ENCODE measurements at places on chromosomes 5 and 9. TPM values are rescaled to one million over a fixed set of nuclear protein-coding genes. Genes with fewer than 3 reads are reported as not detected.

Gene ERMP1
- 7.8 TPM for total RNA-seq

Gene STPG3
- total RNA-seq = not detected

Gene C5
- total RNA-seq = 9.3 TPM

- peaks cover 8% of the 10 kb centered on the region for H3K4me1 ChIP-seq
- no peak overlapping the region for H3K27ac ChIP-seq
- H3K27me3 ChIP-seq = no peaks in the 10 kb centered on the region
Observed at GRCh38 chr5:93675460-93676450, 65.6 kb downstream of the POU5F2 start.

DNA sequence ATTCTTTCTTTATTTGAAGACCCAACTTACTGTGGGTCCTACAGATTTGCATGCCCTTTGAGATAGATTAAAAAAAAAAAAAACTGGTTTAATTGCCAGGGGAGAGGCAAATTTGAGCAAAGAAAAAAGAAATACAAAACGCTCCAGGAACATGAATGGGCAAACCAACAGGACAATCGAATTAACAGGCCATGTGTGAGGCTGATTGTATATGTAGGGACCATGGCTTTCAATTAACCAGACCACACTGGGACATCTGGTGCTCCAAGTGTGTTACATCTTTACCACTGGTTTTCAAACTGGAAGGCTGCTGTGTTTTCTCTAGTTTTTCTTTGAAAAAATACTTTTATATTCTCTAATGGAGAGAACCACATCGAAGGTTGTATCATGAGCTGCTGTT lies 612.1 kb upstream of the SEMA6A start:
- DNase-seq = no peak
- no peaks in the 10 kb centered on the region for H3K36me3 ChIP-seq
- no peak overlapping the region for H3K4me3 ChIP-seq
- no peaks in the 10 kb centered on the region for H3K4me1 ChIP-seq
- no peaks in the 10 kb centered on the region for H3K27me3 ChIP-seq

DNA sequence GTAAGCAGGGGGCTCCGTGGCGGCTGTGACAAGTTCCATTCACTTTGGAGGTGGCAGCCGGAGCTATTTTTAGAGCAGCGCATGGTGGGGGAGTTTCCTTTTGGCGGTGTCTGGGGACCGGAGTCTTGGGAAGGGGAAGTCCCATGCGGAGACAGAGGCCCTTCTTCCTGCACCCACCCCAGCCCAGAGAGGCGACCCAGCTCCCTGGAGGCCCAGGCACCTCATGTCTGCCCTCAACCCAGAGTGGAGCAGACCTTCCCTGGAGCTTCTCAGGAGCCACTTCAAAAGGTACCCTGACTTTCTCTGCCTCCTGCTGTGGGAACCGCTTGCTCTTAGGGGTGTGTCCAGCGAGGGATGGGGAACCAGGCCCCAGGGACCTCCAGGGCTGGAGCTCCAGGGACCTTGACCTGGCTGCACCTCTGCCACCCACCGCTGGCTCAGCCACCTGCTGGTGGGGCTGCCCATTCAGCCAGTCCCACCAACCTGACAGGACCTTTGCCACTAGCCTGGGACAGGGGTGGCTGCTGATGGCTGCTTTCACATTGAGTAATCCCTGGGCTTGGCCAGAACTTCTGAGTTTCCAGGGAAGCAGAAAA lies 34.1 kb downstream of the NEK6 start:
- H3K4me3 ChIP-seq = no peak overlapping the region
- H3K27ac ChIP-seq = peak overlapping the region; percentile 3
- H3K4me1 ChIP-seq = peaks cover 73% of the 10 kb centered on the region
- no peaks in the 10 kb centered on the region for H3K27me3 ChIP-seq

- H3K27ac ChIP-seq = no peak overlapping the region
- H3K27me3 ChIP-seq = no peaks in the 10 kb centered on the region
- no peaks in the 10 kb centered on the region for H3K4me1 ChIP-seq
- no peaks in the 10 kb centered on the region for H3K36me3 ChIP-seq
- no peak for DNase-seq
Observed at GRCh38 chr5:28046596-28046995, 1008.2 kb upstream of the CDH9 start.

- H3K27ac ChIP-seq = no peak overlapping the region
- DNase-seq = no peak
- no peaks in the 10 kb centered on the region for H3K36me3 ChIP-seq
- no peak overlapping the region for H3K4me3 ChIP-seq
- no peaks in the 10 kb centered on the region for H3K27me3 ChIP-seq
Observed at GRCh38 chr9:78026416-78026815, 5.2 kb downstream of the GNAQ start.

GRCh38 chr5:95007921-95008597 lies 276.8 kb downstream of the MCTP1 start:
- no peak overlapping the region for H3K27ac ChIP-seq
- no peaks in the 10 kb centered on the region for H3K36me3 ChIP-seq
- no peaks in the 10 kb centered on the region for H3K4me1 ChIP-seq
- DNase-seq = no peak
- no peak overlapping the region for H3K4me3 ChIP-seq

DNA sequence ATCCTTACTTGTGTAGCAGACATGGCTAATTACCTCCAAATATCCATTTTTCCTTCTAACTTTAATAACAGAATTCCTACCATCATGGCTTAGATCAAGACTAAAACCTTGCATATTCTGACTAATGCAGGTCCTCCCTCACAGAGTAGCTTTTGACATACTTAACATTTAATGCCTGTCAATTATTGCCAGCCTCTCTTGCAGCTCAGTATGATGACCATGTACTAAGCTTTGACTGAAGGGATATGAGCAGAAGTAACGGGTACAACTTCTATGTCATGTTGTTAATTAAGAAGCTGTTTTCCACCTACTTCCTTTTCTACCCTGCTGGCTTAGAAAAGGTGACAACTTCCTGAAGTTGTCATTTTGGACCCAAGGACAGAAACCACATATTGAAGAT lies 533.4 kb downstream of the PSAT1 start:
- H3K27me3 ChIP-seq = no peaks in the 10 kb centered on the region
- H3K36me3 ChIP-seq = no peaks in the 10 kb centered on the region

Gene C9orf85
- total RNA-seq = 25.0 TPM

GRCh38 chr9:107273634-107274033 lies 9.4 kb upstream of the RAD23B start:
- H3K27ac ChIP-seq = no peak overlapping the region
- no peaks in the 10 kb centered on the region for H3K27me3 ChIP-seq
- H3K4me3 ChIP-seq = no peak overlapping the region
- H3K36me3 ChIP-seq = no peaks in the 10 kb centered on the region

- DNase-seq = peak; percentile 48
- no peak overlapping the region for H3K4me3 ChIP-seq
- no peak overlapping the region for H3K27ac ChIP-seq
- H3K36me3 ChIP-seq = peaks cover 2% of the 10 kb centered on the region
- H3K4me1 ChIP-seq = peaks cover 12% of the 10 kb centered on the region
Observed at GRCh38 chr9:123544007-123544827, 188.2 kb downstream of the CRB2 start.

Gene GABRA1
- total RNA-seq = 0.13 TPM

Gene PCDHA9
- 0.04 TPM for total RNA-seq

Gene YIPF5
- 56.5 TPM for total RNA-seq

- peaks cover 10% of the 10 kb centered on the region for H3K4me1 ChIP-seq
- H3K4me3 ChIP-seq = no peak overlapping the region
- H3K27ac ChIP-seq = no peak overlapping the region
- no peak for DNase-seq
Observed at GRCh38 chr5:14715481-14715880, 51.0 kb downstream of the OTULIN start.

GRCh38 chr5:179122411-179123108 lies 62.4 kb downstream of the ZNF354C start:
- no peak overlapping the region for H3K27ac ChIP-seq
- H3K36me3 ChIP-seq = no peaks in the 10 kb centered on the region
- H3K27me3 ChIP-seq = no peaks in the 10 kb centered on the region
- H3K4me3 ChIP-seq = no peak overlapping the region

- H3K27me3 ChIP-seq = no peaks in the 10 kb centered on the region
- no peak for DNase-seq
- H3K4me3 ChIP-seq = no peak overlapping the region
- H3K27ac ChIP-seq = no peak overlapping the region
Observed at GRCh38 chr9:120723565-120723964, 9.3 kb upstream of the MEGF9 start.

Gene ADAMTS19
- total RNA-seq = 39.6 TPM

DNA sequence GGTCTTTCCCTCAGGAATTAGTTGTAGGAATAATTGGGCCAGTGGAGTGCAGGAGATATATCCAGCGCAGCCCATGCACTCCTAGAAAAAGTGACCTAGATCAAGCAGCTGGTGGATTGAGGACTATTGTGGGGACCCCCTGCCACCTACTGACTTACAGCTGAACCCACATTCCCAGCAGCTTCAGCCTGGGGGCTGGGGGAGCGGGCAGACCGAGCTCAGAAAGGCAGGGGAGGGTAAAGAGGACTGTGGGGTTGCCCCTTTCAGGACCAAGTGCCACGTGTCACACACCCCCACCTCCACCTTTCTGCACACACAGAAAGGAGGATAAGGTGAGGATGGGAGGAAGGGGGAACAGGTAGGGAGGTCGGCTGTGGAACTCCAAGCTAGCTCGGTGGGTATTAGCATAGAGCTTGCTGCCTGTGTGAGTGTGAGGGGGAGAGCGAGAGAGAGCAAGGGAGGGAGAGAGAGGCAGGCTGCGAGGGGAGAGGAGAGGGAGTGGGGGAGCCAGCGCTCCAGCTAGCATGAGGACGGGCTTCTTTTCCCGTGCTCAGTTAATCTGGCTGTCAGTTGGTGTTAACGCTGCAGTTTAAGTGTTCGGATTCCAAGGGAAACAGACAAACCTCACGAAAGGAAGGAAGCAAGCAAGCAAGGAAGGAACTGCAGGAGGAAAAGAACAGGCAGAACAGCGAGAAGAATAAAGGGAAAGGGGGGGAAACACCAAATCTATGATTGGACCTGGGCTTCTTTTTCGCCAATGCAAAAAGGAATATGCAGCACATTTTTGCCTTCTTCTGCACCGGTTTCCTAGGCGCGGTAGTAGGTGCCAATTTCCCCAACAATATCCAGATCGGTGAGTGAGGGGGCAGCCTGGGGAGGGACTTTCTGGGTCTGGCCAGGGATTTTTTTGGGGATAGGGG lies at the start of gene GRIA1:
Gene GRIA1, plus strand, starts transcription at position 553 of the 920 bp plus-strand sequence.
- no peak within 1 kb of the TSS for H3K27ac ChIP-seq
- peak within 1 kb of the TSS; percentile 28 for H3K4me3 ChIP-seq
- peaks cover 20% of the 10 kb centered on the region for H3K27me3 ChIP-seq
- peaks cover 4% of the 10 kb centered on the region for H3K4me1 ChIP-seq

Gene ATP10B
- 0.27 TPM for total RNA-seq

Gene ENC1
- total RNA-seq = 18.4 TPM

Gene OLFM1
- total RNA-seq = 3.2 TPM

Gene GNE
- total RNA-seq = 13.9 TPM

- peak overlapping the region; percentile 88 for H3K4me3 ChIP-seq
- peak; percentile 81 for DNase-seq
- peaks cover 91% of the 10 kb centered on the region for H3K4me1 ChIP-seq
- peak overlapping the region; percentile 95 for H3K27ac ChIP-seq
- peaks cover 21% of the 10 kb centered on the region for H3K36me3 ChIP-seq
- H3K27me3 ChIP-seq = peaks cover 8% of the 10 kb centered on the region
Observed at GRCh38 chr5:132258102-132259068, 889 bp downstream of the PDLIM4 start.
